HCT116 (cell line): ENCODE measurements at places on chromosomes 4 and X. TPM values are rescaled to one million over a fixed set of nuclear protein-coding genes. Genes with fewer than 3 reads are reported as not detected.
A peak's percentile ranks its signal among the peaks of the same experiment; 100 is the strongest.

GRCh38 chrX:112759512-112759911 lies 79.8 kb upstream of the LHFPL1 start:
- no peak for DNase-seq

TCEAL7 gene
- 0.20 TPM for total RNA-seq

SPARCL1 gene
- 0.96 TPM for total RNA-seq

GRCh38 chr4:172657081-172657480 lies 511.5 kb upstream of the GALNT7 start:
- no peak for DNase-seq

- peak; percentile 93 for DNase-seq
Observed at GRCh38 chr4:41214136-41214824, at the start of gene APBB2. TSS of gene APBB2 (minus strand) at chr4:41214542. CDS start at chr4:41033254, 181,288 bp downstream.

UBA6 gene
- 98.9 TPM for total RNA-seq

GRCh38 chr4:81724925-81725329 lies 253.2 kb upstream of the RASGEF1B start:
- no peak for DNase-seq

DNA sequence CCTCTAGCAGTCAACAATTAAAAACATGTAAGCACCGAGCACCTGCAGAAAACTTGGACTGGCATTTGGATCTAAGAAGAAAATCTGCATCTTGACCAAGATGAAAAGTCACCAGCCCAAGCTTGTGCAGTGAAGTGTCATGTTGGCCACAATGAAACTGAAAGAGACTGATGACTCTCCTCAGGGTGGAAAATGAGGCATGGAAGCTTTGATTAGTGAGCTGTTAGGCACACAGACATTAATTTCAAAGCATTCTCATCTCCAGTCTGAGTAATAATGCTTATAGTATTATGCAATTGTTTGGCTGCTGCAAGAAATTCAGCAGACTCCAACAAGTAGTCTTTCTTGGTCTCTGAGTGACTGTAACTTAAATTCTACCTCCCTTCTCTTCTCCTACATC lies 150.1 kb downstream of the AR start:
- DNase-seq: no peak

TENM3 gene
- 0.54 TPM for total RNA-seq

GRCh38 chr4:38667085-38667893 lies 3.3 kb downstream of the KLF3 start:
- peak; percentile 88 for DNase-seq

- DNase-seq: no peak
Observed at GRCh38 chrX:39808471-39808917, 289.3 kb downstream of the BCOR start.

DNA sequence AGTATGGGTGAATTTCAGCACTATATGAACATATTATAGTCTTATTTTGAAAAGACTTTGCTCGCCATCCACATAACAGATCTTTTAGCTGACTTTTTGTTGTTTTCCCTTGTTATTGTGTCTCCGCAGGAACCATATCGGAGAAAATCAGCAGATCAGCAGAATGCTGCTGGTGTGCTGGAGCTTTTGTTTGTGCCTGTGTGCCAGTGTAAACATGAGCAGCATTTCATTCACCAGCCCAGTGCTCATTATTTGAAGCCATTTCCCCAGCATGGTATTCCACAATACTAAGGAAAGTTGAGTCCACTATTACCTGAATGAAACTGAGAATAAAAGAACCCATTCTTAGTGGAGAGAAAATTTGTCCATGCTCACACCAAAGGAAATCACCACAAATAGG lies 261.8 kb upstream of the ARX start:
- no peak for DNase-seq

DNA sequence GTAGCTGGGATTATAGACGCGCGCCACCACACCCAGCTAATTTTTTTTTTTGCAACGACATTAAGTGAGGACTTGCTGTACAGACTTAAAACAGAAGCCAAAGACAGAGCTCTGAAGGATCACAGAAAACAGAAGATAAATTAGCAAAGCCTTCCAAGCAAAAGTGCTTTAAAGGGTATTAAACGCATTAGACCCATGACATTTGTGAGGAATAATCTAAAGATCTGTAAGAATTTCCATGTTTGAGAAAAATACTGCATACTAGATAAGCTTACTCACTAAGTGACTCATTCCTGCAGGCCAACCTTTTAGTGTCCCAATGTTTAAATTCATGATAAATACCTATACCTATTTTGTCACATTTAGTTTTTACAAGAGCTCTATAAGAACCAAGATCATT lies 27.4 kb downstream of the SMARCA1 start:
- DNase-seq: no peak

LSM6 gene
- total RNA-seq: 57.4 TPM

DNA sequence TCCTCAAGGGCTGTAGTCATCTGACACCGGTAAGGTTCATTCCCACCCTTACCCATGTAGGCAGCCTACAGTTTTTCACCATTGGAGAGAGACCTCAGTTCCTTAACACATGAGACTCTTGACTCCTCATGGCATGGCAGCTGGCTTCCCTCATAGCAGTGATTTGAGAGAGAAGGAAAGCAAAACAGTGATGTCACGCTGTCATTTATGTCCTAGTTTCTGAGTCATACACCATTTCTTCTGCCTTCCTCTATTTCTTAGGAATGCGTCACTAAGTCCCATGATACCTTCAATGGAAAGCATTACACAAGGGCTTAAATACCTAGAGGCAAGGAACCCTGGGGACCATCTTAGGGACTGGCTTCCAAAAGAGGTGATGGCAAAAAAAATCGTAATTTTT lies 226.1 kb downstream of the SPCS3 start:
- DNase-seq: no peak

DNA sequence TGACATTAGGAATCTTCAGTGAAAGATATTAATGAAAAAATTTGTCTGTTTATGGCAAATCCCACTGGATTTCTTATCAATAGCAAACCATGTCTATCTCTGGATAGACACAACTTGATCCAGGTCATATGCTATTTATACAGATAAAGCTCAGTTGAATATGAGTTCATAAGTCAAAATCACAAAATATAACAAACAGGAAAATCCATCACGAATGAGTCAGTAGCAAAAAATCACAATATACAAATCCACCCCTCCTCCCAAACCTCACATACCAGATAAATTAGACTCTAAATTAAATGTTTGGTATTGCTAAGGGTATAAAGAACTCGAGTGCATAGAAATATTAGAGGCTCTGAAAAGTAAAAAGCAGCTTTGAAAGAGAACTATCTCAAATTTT lies 420.5 kb downstream of the TLL1 start:
- no peak for DNase-seq
